ENCODE measurements at places on chromosomes 1 and 21.
A peak's percentile ranks its signal among the peaks of the same experiment; 100 is the strongest.

DNA sequence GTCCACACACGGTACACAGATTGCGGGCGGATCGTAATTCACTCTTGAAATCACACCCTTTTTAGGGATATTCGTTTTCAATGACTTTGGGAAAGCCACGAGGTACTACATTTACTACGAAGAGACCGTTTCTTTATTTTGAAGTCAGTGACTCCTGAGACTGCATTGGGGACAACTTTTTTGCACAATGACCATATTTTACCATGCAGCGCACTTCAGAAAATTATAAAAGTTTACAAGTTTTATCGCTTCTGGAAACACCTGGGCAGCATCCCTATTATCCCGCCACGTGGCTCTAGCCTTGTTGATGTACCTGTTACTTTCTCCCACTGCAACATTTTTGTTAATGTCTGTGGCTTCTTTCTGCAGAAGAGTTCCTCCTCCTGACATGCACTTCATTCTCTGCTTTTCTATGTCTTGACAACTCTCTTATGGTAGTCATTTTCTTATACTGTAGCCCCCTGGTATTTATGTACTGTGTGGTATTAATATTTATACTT is 1.3 kb upstream of the AKT3 start:
- DNase-seq: no peak

- no peak for DNase-seq
Measured at GRCh38 chr1:168119750-168120149, 17.0 kb downstream of the GPR161 start.

DNA sequence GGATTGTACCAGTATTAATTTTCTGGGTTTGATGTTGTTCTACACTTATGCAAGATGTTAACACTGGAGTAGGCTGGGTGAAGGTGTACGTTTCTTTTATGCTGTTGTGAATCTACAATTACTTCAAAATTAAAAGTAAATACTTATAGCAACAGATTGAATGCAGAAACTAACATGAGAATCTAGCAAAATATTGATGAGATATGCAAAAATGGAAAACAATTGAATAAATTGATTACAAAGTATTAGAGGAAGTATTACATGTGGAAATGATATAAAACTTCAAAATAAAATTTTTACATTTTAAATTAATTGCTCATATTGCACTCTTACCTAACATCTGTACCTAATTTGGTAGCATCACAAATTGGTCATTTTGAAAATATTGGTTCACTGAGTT is 5.7 kb upstream of the SPRR3 start:
- DNase-seq: no peak

GRCh38 chr1:232876506-232877364 is 71.5 kb downstream of the MAP10 start:
- DNase-seq: no peak

GRCh38 chr1:60813071-60813470 is 269.3 kb upstream of the NFIA start:
- DNase-seq: no peak

DNA sequence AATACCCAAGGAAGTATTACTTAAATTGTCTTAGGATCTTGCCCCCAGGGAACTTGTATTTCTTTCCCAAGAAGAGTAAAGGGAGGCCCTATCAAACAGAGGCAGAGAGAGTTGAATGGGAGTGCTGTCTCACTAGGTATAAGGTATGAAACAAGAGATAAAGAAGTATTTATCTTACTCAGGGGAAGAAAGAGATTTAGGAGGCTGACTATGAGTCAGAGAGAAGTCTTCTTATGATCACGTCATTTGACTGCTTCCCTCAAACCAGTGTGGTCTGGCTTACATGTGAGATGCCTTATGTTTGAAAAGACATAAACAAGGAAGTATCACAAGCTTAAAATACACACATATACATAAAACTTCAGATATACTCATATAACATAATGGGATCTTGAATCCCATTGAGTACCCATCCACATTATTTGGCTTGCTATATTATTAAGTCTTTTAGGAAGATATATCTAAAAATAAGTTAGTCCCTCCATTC is 29.6 kb downstream of the DUSP10 start:
- DNase-seq: no peak

- peak; percentile 52 for DNase-seq
Measured at GRCh38 chr1:154141240-154141639, 13.6 kb downstream of the NUP210L start.

DNA sequence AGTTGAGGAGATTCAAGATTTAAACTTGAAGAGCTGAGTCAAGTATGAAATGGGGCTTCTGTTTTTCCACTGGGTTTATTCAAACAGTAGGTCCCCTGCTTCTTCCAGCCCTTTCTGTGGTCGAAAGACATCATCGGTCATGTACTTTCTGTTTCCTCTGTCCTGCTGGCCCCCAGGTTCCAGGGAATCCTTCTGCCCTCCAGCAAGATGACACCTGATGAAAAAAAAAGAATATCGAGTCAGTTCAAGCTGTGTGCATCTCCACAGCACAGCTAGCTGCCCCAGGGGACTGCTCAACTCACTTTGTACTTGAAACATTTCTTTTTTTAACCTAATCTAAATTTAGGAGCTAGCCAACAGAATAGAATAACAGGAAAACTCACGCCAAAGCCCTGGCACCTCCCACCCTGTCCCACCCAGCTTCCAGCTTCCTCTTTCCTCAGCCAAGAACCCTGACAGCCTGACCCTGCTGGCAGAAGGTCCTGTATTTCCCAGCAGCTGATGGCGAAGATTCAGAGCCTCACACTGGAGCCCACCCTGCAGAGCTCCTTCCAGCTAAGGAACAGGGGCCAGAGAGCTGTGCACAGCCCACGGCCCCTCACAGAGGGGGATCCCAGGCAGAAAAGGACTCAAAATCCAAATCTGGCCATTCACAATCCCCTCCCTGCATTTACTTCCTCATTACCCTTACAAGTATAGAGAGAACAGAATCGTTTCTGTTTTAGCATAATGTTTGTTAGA is 176.5 kb downstream of the PSMG1 start:
- no peak for DNase-seq

DNA sequence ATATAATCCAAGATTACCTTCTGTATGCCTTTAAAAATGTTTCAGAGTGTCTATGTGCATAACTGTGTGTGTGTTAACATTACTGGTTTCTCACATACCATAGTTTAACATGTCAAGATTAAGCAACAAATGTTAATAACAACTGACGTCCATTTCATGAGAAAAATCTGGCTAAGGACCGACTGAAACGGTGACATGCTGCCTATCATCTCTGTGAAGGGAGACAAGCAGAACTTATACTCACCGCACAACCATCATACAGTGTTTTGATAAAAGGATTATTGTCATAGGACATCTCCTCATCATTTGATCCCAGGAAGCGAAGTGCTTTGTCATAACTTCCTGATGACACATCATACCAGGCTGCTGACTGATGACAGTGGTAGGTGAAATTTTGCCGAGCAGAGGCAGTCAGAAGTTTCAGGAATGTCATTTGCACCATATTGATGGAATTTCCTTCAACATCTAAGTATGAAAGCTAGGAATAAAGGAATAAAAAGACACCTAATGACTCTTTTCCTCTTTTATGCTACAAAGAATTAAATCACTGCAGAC is 228.8 kb downstream of the COL11A1 start:
- no peak for DNase-seq

DNA sequence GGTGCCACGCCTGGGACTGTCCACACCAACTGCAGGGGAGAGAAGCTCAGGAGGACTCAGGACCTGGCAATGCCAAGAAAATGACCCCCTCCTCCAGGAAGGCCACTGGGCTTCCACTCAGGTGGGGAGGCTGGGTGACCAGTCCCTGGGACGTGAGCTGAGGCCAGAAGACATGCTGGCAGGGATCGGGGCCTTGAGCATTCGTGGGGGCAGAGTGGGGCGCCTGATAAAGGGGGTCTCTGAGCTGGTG is 15.3 kb upstream of the COL6A2 start:
- peak; percentile 38 for DNase-seq

DNA sequence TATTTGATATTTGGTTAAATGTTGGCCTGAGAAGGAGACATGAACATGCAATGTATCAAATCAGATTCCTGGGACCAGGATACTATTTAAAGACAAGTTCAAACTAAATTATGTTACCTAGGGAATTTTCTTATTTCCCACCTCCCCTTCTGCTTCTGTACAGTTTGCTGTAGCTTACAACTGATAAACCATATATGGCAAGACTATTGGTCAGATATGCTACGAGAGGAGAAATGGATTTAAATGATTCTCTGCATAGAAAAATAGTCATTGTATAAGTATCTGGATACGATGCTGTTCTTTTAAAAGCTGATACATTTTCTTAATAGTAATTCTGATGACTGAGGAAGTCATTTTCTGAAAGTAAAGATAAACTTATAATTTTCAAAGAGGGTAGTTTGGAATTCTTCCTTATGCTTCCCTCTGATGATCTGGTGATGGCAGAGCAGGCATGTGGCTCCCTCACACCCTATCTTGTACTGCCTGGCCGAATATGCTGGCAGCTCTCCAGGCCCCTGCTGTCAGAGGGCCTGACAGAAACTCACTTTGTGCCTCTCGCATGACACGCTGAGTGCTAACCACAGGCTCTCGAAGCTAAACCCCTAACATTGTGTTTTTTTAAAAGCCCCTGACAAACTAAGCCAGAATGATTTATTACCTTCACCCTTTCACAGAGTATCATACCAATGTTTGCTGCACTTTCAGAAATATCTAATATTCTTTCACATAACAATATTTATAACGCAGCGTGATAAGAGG is 19.4 kb downstream of the RRP15 start:
- DNase-seq: no peak

DNA sequence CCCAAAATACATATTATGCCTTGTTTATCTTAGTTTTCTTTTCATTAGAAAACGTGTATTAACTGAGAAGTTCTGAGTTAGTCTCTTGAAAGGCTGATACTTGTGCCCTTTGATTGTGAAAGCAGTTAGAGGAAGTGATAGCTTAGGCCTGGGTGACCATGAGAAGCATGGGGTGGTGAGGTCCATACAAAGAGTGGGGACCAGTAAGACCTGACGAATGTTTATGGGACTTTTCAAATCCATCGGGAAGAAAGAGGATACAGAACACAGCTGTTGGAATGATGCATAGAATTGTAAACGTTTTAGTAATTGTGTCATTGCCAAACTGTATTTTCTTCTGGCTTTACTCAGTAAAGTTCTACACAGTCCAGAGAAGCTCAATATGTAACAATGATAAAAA is 259.8 kb downstream of the LMO4 start:
- DNase-seq: no peak

- no peak for DNase-seq
Measured at GRCh38 chr1:24806588-24806987, 61.3 kb downstream of the CLIC4 start.

DNA sequence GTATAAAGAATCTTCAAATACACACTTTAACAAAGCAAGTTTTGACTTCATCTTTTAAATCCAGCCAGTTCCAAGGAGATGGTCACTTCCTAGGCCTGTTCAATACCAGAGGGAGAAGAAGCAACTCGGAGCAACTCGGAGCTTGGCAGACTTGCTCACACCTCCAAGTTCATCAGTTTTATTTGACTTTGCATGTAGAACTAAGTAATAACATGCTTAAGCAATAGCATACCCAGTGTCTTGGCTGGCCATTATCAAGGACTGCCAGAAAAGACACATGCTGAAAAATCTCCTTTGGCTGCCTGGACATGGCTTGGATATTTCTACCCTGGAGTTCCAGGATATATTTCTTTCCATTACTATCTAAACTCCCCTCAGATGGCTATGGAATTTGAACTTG is 52.6 kb downstream of the GNG12 start:
- DNase-seq: no peak

DNA sequence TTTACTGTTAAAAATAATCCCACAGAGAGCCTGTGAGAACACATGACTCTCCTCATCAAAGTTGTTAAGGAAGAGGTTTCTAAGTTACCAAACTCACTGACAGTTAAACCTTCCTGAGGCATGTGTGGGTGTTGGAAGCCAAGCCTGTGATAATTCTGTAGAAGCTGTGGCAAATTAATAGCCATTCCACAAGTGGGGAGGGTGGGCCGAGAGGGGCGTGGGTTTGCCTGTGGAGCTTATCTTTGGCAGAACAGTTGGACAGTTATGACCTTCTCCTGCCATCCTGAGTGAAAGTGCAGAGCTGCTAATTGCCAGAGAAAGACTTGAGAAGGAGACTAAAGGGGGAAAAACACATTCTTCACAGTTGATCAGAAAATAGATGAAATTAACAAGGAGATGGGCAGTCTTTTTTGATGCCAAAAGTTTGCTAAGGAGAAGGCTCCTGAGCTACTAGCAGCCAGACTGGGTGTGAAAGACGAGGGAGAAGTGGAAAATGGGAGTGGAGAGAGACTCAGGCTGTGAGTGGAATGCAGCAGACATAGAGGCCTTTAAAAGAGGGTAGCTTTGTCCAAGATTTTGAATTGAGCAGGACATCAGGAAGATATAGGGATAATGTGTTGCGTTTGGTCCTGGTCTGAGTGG is 1.6 kb upstream of the PLA2G2C start:
- DNase-seq: no peak

- DNase-seq: peak; percentile 63
Measured at GRCh38 chr1:246769306-246769705, 45.1 kb downstream of the SCCPDH start.

DNA sequence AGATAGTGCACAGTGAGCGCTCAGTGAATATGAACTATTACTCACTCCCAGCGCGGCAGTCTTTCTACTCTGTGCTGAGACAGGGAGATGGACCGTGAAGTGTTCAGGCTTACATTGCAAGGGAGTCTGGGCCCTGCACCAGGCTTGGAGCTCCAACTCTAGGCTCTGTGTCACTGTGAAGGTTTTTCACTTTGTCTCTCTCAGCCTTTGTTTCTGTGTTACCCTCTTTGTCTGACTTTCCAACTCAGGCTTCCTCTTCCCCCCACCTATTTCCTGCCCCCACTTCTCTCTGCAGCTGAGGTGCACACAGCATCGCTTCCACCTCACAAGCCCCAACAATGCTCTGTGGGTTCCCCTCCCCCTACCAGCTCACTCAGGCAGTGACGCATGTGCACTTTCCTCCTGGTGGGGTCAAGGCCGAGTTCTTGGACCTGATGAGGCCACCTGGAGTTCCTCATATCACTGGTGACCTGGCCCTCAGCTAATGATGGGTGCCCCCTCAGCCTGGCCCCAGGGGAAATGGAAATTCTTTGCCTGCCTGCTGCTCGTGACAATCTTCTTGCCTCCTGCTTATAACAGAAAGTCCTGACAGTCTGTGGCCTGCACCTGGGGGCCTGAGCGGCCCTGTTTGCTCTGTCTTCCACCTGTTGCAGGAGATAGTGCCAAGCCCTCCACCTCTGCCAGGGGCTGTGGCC is 1.1 kb upstream of the LCK start:
- peak; percentile 69 for DNase-seq

- no peak for DNase-seq
Measured at GRCh38 chr1:24980836-24981630, 51.0 kb upstream of the RUNX3 start.

GRCh38 chr1:99171184-99171813 is 93.0 kb upstream of the PLPPR4 start:
- DNase-seq: no peak

DNA sequence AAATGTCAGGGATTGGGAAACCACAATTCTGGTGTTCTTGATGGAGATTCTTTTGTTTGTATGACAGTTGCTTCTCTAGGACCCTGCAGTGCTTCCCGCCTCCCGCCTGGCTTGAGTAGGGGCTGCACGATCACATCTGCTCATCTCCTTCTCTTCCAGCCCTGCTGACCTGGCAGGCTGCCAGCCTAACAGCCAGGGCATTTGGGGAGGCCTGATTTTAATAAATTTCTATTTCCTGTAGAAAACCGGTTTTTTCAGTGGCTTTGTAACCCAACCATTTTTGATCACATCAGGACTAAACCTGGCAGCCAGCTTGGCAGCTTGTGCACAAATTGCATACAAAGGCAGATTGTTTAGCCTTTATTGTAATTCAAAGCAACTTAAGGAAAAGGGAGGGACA is 78.9 kb downstream of the UBE2U start:
- DNase-seq: no peak
